Stimulated activated CD8-positive, alpha-beta memory T cell treated with anti-CD3 and anti-CD28 coated beads, Interleukin-4, amount 100 ng/mL, for 24 hours (primary cell): ENCODE measurements at places on chromosomes 3 and 15.
A peak's percentile ranks its signal among the peaks of the same experiment; 100 is the strongest.

DNA sequence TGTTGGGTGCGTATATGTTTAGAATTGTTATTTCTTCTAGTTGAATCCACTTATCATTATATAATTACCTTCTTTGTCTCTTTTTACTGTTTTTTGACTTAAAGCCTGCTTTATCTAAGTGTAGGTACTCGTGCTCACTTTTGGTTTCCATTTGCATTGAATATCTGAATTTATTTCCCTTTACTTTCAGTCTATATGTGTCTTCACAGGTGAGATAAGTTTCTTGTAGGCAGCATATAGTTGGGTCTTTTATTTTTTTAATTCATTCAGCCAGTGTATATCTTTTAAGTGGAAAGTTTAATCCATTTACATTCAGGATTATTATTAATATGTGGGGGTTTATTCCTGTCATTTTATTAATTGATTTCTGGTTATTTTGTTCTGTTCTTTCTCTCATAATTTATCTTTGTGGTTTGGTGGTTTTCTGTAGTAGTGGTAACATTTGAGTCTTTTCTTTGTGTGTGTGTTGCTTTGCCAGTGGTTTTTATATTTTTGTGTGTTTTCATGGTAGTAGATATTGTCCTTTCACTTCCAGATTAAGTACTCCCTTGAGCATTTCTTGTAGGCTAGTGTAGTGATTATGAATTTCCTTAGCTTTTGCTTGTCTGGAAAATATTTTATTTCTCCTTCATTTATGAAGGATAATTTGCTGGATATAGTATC is 27.3 kb downstream of the STT3B start:
- DNase-seq, result no peak

DNA sequence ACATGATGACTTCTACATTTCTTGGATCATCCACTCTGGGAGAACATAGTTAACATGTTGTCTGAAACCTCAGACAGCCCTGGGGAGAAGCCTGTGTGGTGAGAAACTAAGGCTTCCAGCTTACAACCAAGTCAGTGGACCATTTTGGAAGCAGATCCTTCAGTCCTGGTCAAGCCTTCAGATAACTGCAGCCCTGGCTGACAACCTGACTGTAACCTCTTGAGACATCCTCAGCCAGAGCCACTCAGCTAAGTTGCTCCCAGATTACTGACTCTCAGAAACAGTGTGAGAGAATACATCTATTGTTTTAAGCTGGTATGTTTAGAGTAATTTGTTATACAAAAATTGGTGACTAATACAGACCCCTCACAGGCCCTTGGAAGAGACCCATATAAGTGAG is 50.9 kb upstream of the KPNA4 start:
- DNase-seq, result no peak

- peak; percentile 6 for DNase-seq
These were observed 78.1 kb upstream of the LMOD3 start for GRCh38 chr3:69200384-69201068.

- no peak for DNase-seq
These were observed 44.8 kb downstream of the ANP32A start for GRCh38 chr15:68775671-68776476.

DNA sequence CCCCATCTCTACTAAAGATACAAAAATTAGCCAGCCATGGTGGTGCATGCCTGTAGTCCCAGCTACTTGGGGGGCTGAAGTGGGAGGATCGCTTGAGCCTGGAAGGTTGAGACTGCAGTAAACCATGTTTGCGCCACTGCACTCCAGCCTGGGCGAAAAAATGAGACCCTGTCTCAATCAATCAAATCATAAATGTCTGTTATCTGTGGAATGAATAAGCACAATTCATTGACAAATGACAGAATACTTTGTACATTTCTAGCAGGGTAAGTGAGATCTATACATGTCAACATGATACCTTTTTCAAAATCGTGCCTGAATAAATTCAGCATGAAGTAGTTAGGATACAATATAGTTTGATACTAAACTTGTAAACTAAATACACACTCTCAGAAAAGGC is 181.2 kb downstream of the FOXP1 start:
- no peak for DNase-seq

- DNase-seq, result no peak
These were observed 18.2 kb downstream of the FOXP1 start for GRCh38 chr3:71565316-71565715.

GRCh38 chr3:196012941-196013476 is 68.9 kb downstream of the TFRC start:
- no peak for DNase-seq

DNA sequence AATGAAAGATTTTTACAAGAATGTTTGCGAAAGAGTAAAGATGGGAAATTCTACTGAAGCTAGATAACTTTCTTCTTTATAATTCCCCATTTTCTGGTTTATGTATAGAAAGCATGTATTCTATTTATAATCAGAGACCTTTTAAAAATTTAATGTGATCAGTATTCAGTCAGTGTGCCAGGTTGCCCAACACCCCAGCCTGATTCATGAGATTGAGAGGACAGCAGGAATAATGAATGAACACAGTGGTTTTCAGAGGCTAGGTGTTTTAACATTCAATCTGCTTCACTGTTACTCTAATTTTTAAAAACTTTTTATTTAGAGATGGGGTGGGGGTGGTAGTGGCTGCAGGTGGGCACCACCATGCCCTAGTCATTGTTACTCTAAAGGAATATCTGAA is 4.7 kb downstream of the WWTR1 start:
- DNase-seq, result no peak

DNA sequence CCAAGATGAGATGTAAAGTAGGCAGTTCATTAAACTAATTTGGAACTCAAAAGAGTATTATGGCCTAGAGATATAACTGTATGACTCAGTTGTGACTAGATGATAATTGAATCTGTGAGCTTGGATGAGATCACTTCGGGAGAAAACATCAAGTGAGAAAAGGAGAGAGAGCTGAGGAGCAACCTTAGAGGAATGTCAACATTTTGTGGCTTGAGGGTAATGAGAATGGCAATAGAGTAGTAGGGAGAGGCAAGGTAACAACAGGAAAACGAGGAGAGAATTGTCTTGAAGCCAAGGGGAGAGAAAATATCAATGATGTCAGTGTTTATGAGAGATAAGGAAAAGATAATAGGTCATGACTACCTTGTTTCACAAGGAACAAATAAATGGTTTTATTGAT is 580.2 kb downstream of the NLGN1 start:
- DNase-seq, result no peak

GRCh38 chr15:60695713-60696522 is 217.0 kb upstream of the ICE2 start:
- peak; percentile 70 for DNase-seq

DNA sequence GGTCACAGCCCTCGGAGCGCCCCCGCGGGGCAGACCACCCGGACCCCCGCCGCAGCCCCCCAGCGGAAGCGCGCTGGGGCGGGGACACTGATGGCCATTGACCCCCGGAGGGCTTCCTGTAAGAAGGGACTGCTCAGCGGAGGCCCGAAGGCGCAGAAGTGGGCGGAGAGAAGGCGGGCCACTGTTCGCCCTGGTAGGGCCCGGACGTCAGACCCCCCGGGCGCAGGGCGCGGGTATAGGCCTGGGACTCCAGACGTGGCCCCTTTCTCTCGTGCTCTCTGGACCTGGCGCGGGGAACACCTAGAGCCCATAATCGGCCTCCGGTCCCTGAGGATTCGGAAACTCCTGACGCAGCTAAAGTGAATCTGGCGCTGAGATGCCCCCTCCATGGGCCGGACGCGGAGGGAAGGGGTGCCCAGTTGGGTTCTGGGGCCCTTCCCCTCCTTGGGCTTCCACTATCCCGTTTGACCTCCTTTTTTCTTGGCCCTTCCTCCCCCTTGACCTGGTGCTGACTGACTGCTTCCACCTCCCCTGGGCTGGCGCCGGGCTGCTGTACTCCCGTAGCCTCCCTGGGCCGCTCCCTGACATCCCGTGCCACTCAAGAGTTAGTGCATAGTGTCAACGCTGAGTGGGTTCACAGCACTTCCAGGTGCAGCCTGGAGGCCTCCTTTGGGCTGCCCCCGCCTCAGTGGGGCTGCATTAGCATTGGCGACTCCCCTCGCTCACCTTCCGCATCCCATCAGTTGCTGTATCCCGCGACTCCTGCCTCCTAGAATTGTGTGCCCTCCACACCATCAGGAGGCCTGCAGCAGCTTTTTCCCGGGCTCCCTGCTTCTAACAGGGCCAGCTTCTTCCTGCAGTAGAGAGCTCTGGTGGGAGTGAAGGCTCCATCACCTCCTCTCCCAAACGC is 694 bp downstream of the ABTB1 start:
- peak; percentile 30 for DNase-seq

DNA sequence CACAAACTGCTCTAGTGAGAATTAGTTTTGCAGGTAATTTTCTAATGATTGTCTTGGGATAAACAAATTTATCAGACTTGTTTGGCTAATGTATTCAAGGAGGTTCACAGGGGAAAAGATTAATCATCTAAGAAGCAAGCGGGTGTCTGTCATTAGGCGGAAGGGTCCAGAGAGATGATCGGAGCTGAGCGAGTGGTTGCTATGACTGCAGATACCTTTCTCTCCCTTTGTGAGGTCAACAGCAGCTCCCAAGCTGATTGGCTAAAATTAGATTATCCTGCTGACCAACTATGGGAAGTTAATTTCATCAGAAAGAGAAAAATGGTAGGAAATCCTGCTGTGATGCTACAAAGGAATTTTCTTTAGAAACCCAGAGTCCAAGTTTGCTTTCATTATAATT is 276.0 kb downstream of the SOX2 start:
- no peak for DNase-seq
